Astrocyte of the hippocampus (primary cell): ENCODE measurements at places on chromosomes 16 and 17.

GRCh38 chr17:50055426-50056216 lies at the start of gene ITGA3:
Gene ITGA3 (plus strand): TSS chr17:50056110. CDS start chr17:50056440, 330 bp downstream.
- DNase-seq: peak; percentile 94

DNA sequence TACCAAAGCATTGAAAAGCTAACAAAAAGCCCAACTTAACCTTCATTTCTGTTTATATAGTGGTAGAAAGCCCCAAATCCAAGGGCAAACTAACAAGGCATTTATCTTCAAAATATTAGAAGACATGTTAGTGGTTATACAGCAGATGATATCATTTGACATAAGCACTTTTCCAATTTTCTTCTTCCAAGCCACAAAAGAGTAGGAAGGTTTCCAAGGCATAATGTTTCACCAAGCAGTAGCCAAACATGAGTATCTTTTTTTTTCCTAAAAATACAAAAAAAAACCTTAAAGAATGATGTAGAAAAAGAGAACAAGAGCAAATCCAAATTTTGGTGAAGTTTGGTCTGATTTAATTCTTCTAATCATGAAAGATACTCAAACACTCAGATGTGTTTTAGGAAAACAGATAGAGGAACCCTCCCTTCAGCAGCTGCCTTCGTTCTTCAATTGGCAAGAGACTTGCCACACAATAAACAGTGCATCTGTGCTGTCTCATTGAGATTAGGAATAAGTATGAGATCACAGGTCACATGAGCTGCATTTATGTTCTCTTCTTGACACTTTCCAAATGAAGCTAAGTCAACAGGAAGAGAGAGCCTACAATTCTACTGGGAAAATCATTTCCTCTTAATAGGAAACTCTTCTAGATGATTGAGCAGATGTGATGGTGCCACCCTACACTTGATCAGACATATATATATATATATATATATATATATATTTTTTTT lies 106.7 kb downstream of the TTC19 start:
- DNase-seq: peak; percentile 22

DNA sequence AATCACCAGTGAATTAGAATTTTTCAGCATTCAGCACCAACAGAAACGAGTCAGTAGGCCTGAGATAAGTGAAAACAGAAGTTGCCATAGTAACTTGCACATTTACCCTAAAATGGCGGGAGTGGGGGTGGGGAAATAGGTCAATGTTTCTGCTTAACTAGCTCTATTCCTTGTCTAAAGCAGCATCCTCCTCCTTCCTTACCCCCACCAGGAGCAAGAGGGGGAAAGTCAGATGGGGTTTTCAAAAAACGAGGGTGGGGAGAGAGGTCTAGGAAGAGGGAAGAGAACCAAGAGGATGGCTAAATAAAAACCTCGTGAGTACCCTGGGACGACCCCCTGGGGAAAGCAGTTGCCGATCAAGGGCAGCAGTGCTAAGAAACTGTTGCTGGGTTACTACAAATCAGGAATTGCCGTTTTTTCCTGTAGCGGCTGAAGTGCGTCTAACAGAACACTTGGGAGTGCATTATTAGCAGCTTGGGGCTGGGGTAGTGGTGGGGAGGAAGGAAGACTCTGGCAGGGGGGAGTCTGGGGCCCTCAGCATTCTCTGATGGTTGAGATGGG lies 34.4 kb upstream of the MNT start:
- peak; percentile 66 for DNase-seq

DNA sequence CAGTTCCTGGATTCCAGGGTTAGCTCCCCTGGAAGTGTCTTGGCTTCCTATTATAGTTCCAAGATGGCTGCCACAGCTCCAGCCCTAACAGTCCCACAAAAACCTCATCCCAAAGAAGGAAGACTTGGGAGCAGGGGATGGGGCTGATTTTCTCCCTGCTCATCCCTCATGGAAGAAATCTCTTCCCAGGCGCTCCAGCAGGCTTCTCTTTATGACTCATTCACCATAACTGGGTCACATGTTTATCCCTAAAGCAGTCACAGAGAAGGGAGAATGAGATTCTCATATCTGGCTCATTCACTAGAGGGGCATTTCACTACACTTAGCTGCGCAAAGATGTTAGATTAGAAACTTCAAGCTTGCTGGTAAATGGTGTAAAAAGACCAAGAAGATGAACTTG lies 206.5 kb upstream of the IRX3 start:
- peak; percentile 18 for DNase-seq

DNA sequence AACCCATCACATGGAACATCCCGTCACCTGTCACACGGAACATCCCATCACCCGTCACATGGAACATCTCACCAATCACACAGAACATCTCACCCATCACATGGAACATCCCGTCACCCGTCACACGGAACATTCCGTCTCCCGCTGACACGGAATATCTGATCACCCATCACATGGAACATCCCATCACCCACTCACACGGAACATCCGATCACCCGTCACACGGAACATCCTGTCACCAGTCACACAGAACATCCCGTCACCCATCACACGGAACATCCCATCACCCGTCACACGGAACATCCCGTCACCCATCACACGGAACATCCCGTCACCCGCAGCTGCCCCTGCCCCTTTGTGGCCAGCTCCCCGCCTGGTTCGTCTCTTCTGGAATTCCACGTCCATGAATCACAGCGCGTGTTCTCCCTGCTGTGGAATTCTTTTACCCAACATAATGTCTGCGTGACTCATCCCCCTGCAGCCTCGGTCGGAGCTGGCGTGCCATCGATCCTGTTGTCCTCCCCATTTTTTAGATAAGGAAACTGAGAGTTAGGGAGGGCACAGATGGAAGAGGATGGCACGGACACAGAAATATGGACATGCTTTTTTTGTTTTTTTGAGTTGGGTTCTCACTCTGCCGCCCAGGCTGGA lies 5.6 kb downstream of the CPNE7 start:
- DNase-seq: peak; percentile 98

- DNase-seq: no peak
Observed at GRCh38 chr17:39243155-39243554, 17.4 kb upstream of the STAC2 start.

GRCh38 chr17:79048826-79049755 lies 25.1 kb downstream of the C1QTNF1 start:
- no peak for DNase-seq

GRCh38 chr17:30597776-30598288 lies 120.6 kb downstream of the GOSR1 start:
- DNase-seq: no peak

GRCh38 chr17:16909472-16910246 lies 62.3 kb downstream of the TNFRSF13B start:
- no peak for DNase-seq

- DNase-seq: peak; percentile 79
Observed at GRCh38 chr17:20010099-20010863, 1.1 kb downstream of the SPECC1 start.

DNA sequence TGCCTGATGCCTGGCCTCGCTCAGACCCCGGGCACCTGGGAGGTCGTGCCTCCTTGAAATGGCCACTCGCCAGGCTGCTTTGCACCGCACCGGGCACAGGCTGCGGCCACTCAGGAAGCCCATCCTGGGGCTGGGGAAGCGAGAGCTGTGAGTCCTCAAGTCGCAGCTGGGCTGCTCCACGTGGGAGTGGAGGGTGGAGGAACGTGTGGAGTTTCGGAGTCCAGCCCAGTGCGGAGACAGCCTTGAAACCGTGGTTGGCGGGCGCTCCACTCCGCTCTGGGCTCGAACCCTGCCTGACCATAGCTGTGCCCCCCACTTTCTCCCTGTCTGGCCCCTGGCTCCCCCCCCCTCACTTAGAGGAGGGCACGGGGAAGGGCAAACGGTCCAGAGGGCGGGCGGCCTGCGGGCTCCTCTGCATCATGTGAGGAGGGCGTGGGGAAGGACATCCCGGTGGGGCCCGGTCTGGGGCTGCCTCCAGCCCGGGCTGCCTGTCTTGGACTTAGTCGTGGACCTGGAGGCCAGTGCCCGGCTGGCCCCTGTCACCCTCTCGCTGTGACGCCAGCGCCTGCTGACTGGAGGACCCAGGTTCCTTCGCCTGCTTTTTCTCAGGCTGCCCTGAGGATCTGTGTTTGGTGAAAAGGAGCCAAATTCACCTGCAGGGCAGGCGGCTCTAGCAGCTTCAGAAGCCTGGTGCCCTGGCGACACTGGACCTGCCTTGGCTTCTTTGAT lies 2.5 kb downstream of the UBE2I start:
- no peak for DNase-seq

DNA sequence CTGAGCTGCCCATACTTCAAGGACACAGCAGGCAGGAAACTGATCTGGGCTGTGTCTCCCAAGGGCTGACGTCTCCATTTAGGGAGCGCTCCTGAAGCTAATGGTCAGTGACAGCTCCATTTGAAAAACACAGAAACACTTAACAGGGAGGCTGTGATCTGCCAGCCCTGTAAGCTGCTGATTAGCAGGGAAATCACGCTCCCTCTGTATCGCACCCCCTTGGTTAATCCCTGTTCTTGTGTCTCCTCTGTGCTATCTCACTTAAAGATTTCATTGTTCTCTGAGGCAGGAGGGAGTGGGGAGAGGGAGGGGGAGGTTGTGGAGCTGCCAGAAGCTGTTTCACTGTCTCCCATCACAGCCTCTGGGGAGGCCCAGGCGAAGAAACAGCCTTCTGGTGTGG lies 47.4 kb upstream of the CACNG3 start:
- DNase-seq: peak; percentile 9

- DNase-seq: no peak
Observed at GRCh38 chr16:65888201-65888600, 478.3 kb upstream of the CDH5 start.

DNA sequence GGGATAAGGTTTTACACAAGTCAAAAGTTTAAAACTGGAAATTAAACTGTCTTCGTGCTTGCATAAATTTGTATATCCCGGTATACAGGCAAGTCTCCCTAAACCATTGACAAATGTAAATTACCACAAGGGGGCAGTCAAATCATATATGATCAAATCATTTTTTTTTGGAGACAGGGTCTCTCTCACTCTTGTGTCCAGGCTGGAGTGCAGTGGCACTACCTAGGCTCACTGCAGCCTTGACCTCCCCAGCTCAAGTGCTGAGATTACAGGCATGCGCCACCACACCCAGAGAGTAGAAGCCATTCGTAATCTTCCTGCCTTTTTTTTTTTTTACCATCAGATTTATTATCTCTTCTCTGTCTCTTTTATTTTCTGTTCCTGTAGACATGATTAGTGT lies 18.5 kb downstream of the TOP2A start:
- peak; percentile 63 for DNase-seq

- DNase-seq: peak; percentile 74
Observed at GRCh38 chr17:49987681-49988441, 7.2 kb downstream of the DLX3 start.

DNA sequence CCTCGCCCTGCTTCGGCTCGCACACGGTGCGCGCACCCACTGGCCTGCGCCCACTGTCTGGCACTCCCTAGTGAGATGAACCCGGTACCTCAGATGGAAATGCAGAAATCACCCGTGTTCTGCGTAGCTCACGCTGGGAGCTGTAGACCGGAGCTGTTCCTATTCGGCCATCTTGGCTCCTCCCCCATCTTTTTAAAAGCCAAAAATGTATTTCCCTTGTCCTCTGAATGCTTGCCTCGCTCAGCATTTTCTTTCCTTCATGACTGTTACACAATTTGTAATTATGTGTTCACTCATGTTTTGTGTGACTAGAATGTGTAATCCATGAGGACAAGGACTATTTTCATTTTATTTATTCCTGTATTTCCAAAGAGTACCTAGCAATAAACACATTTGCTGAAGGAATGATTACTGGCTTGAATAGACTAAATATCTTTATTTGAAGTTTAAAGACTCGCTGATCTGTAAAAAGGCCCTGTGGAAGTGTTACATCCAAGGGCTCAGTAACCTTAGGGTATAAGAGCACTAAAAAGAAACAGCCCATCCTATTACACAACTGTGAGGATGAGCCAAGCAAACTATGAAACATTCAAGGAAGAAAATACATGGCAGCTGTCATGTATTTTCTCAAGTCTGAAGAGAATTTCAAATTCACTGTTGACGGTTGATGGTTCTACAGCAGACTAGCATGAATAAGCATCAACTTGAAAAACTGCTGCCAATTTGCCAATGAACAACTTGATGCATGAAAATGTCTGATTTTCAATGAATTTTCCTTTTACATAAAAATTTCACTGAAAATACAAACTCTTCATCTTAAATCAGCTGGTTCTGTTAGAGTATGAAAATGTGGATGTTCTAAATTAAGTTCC lies 192.6 kb downstream of the MYO1D start:
- DNase-seq: no peak

- no peak for DNase-seq
Observed at GRCh38 chr16:7716660-7717550, 384.3 kb downstream of the RBFOX1 start.

DNA sequence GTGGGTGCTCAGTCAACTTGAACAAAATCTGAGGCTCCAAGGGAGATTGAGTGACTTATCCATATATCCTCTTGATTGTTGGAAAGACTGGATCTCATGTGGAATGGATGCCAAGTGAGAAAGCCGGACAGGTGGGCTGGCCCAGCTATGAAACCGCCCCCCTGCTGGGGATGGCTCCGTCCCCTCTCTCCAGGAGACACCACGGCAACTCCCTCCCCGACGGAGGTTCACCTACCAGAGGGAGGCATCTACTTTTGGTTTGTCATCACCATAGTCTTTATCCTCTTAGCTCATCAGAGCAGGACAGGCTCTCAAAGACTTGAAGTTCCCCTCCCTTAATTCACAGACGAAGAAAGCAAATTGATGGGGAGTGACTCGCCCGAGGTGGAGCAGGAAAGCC lies 1.8 kb upstream of the ALG1 start:
- DNase-seq: no peak

DNA sequence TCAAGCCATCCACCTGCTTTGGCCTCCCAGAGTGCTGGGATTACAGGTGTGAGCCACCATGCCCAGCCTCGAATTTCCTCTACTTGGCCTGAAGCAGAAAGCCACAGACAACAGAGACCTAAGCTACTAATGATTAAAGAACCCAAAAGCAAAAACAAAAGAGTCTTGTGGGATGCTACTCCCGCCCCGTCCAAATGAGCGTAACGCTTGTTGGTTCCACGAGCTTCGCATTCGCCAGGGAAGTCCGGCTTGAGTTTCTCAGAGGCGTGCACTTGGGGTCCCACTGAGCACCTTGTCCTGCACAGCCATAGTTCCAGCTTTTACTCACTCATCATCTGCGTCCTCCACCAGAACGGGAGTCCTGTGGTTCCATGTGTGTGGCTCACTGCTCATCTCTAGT lies 16.0 kb downstream of the CEP295NL start:
- DNase-seq: no peak

- peak; percentile 89 for DNase-seq
Observed at GRCh38 chr16:711548-712320, 3.2 kb upstream of the METRN start.

- no peak for DNase-seq
Observed at GRCh38 chr17:6249732-6250131, 179.6 kb downstream of the WSCD1 start.

- no peak for DNase-seq
Observed at GRCh38 chr17:50725769-50726655, 6.6 kb downstream of the LUC7L3 start.

DNA sequence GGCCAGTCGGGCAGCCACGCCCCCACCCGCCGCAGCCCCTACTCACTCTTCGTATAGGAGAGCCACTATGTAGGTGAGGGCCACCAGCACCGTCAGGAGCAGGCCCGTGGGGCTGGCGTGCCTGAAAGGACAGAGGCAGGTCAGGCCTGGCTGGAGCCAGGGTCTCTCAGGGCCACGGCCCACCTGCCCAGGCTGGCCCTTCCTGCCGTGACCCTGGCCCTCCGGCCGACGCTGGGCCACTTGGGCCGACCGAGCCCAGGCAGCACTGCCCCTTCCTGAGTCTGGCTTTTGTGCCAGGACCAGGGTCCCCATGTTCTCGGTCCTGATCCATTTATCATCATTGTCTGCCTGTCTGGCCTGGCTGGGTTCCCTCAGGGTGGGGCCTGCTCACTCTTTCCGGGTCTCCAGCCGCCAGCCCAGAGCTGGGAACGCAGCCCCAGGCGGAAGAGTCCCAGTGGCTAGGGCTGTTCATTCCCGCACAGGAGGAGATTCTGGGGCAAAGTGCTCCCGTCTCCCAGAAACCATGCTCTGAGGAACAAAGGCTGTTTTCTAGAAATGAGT lies 10.1 kb upstream of the RASD1 start:
- no peak for DNase-seq
